Skeletal muscle cell (primary cell): ENCODE measurements at places on chromosomes 5 and 9.

- no peak for DNase-seq
Measured at GRCh38 chr5:80231243-80231642, 24.6 kb downstream of the SERINC5 start.

- DNase-seq, result no peak
Measured at GRCh38 chr5:89480406-89481007, 597.5 kb upstream of the MEF2C start.

GRCh38 chr5:61263561-61264272, 68.3 kb upstream of the ZSWIM6 start:
- DNase-seq, result no peak

DNA sequence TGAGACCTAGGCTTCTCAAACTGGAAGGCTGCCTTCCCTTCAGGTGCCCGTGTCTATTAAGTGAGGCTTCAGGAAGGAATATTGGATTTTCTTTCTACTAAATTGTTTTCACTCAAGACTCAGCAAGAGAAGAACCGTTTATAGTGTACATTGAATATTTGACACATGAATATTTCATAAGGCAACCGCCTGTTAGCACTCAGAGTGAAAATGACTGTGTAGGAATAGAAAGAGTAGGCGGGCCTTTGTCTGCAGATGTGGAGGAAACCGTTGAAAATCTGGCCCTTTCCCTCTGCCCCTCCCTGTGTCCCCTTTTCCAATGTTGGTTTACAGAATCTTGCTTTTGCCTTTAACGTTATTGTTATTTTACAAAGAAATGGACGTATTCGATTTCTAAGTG, 6.2 kb downstream of the SAP30L start:
- no peak for DNase-seq

GRCh38 chr9:113269871-113270270, 5.5 kb downstream of the CDC26 start:
- no peak for DNase-seq

GRCh38 chr9:138067613-138068367, 190.2 kb downstream of the CACNA1B start:
- DNase-seq, result no peak

GRCh38 chr5:68999181-68999580, 94.6 kb upstream of the SLC30A5 start:
- DNase-seq, result no peak

- no peak for DNase-seq
Measured at GRCh38 chr9:115115117-115115880, 2.7 kb downstream of the TNC start.

GRCh38 chr9:4905135-4905490, 80.0 kb upstream of the JAK2 start:
- DNase-seq, result no peak

- DNase-seq, result no peak
Measured at GRCh38 chr5:45098483-45098882, 289.7 kb downstream of the MRPS30 start.

- no peak for DNase-seq
Measured at GRCh38 chr5:176529741-176530141, 7.5 kb downstream of the RNF44 start.

DNA sequence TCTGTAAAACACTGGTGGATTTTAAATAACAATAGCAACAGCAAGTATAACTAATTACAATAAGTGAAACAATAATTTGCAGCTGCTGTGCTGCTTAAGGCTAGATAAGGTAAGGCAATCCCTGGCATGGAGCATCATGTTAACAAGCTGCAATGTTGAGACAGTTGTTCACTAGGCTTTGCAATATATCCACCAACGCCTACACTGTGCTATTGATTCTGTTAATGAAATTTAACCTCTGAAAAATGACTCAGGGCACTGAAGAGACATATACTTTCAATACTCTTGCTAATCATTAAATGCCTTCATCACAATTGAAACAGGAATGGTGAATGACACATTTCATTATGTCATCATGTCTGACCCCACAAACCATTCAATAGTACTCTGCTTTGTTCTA, 255.0 kb downstream of the EFNA5 start:
- no peak for DNase-seq

- DNase-seq, result no peak
Measured at GRCh38 chr9:15139469-15139868, 167.5 kb downstream of the TTC39B start.

DNA sequence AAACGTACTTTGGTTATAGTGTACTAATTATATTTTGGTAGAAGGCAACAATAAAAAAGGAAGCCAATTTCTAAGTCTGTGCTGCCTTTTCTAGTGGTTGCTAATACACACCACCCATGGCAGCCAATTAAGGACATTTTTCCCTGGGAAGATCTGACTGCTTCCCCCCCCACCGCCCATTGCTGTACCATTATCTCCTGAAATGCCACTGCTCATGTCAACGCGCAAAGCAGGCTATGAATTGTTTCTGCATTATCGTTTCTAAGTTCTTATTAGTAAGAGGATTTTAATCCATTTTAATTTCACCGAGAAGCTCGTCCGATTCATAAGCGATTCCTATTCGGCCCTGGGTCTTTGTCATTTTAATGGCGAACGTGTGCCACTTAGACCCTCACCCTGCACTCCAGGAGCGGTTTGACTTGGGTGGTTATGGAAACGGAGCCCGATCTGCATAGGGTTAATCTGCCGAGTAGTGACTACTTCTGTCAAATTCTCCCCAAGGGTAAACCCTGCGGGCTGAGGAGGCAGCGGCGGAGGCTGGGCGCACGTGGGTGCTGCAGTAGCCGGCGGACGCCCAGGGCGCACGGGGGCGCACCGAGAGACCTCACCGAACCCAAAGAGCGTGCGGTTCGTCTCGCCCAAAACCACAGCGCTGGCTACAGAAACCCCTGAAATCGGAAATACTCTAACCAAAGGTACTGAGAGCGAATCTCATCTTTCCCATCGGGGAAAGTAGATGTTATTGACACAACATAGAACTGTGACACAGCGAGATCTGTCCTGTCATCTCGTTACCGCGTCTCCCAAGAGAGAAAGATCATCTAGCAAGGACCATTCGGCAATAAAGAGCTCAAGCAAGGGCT, 55.8 kb upstream of the SHC3 start:
- no peak for DNase-seq

DNA sequence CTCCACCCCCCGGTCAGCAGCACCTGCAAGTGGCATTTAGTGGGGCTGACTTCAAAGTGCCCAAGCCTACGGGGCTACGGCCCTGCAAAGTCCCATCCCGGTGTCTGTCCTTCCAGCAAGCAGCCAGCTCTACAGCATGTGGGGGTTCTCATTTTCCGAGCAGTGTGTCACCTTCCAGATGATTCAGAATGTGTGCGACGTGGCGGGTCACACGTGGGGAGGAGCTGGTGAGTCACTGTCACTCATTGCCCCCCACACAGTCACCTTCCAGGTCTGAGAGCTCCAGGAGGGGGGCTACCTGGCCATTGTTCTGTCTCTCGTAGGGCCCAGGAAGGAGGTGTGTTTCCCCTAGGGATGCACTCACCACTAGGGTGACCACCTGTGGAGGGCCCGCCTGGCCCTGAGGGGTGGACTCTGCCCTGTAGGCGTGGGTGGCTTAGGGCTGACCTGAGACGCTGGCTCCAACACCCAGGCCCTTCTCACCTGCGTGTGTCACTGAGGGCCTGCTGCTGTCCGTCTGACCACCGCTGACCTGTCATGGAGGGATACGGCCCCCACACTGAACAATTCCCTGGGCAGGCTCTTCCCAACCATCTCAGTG, 70.2 kb downstream of the SEMA4D start:
- no peak for DNase-seq

- no peak for DNase-seq
Measured at GRCh38 chr5:16871746-16872339, 64.2 kb downstream of the MYO10 start.

DNA sequence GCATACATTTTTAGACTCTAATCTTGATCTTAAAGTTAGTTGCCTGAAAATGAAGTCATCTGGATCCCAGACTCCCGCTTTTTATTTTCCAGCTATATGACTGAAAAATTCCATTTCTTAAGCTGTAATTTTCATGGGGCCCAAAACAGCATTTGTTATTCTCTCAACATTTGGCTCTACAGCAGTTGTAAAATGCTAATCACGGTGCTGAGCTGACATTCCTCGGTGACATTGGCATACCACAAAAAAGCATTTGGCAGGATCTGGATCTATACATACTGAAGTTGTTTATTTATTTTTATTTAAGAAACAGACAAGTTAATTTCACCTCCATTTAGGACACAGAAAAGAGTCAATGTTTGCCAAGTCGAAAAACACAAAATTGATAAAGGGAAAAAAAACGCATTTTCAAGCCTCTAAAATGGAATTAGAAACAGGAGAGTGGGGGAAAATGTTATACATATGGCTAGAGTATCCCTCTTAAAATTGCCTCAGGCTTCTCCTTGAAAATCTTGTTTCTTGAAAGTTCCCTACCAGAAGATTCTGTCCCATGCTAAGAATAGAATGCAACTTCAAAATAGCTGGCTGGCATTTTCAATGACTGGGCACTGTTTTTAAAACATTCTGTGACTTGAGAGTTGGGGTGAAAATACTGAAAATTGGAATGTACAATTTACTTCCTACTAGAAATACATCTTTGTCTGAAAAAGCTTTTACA, 207.5 kb upstream of the TBCA start:
- no peak for DNase-seq

DNA sequence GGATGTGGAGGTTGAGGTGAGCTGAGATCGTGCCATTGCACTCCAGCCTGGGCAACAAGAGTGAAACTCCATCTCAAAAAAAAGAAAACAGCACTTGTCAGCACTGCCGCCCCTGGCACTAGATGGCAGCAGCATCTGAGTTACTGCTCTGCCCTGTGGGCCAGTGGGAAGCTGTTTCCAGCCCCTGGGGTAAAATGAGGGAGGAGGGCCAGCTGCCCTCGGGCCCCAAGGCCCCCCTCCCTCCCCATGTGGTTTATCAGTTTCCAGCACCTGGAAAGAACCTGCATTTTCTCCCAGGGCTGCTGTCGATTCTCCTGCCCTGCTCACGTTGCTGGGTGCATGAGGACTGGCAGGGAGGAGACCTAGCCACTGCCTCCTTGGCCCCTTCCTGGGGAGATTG, 13.2 kb upstream of the CEL start:
- no peak for DNase-seq

- DNase-seq, result no peak
Measured at GRCh38 chr9:5392285-5392684, 45.4 kb downstream of the PLGRKT start.

DNA sequence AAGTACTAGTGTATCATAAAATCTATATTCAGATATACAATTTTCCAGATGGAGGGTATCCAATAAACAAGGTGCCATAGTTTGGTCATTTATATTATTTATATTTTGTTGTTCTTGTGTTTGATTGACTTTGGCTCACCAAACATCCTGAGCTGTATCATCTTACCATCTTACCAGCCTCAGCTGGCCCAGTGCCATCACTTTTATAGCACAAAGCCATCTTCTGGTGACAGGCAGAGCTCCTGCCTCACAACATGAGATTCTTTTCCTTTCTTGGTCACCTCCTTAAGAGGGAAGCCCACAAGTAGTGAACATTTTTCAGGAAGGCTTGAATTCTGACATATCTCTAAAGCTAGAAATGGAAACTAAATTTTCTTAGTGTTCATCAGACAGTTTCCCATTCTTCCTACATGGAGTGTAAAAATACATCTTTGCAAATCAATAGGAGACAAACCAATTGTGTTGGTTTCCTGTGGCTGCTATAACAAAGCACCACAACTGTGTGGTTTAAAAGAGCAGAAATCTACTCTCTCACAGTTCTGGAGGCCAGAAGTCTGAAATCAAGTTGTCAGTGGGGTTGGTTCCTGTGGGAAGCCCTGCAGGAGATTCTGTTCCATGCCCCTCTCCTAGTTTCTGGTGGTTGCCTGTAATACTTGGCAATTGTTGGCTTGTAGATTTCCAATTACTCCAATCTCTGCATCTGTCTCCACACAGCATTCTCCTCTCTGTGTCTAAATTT, 341.8 kb downstream of the MAN2A1 start:
- no peak for DNase-seq

DNA sequence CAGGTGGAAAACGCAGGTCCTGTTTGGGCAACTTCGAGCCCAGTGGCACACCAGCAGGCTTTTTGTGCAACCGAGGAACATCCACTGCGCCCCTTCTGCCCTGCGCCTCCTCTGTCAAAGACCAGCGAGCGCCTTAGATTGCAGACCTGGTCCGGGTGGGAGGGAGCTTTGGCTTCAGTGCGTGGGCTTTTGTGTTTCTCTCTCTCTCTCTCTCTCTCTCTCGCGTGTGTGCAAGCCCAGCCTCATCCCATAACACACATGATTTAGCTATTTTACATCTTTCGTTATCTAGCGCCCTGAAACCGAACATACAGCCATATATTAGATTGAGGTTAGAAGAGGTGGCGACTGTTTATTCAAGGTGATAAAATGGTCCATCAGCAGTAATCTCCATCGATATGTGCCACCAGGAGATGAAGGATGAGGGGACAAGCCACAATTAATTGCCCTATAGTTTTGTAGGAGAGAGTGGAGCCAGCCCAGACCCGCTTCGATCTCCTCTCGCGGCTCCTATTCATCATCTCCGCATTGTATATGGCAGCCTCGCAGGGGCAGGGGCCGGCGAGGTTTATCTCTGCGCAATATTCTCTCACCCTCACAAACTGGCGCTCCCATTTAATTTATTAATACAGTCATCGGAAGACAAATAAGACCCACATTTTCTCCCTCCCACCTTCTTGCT, 5.3 kb downstream of the PRDM6 start:
- no peak for DNase-seq

GRCh38 chr5:132674671-132675506, 1.1 kb downstream of the IL4 start:
- peak; percentile 88 for DNase-seq

DNA sequence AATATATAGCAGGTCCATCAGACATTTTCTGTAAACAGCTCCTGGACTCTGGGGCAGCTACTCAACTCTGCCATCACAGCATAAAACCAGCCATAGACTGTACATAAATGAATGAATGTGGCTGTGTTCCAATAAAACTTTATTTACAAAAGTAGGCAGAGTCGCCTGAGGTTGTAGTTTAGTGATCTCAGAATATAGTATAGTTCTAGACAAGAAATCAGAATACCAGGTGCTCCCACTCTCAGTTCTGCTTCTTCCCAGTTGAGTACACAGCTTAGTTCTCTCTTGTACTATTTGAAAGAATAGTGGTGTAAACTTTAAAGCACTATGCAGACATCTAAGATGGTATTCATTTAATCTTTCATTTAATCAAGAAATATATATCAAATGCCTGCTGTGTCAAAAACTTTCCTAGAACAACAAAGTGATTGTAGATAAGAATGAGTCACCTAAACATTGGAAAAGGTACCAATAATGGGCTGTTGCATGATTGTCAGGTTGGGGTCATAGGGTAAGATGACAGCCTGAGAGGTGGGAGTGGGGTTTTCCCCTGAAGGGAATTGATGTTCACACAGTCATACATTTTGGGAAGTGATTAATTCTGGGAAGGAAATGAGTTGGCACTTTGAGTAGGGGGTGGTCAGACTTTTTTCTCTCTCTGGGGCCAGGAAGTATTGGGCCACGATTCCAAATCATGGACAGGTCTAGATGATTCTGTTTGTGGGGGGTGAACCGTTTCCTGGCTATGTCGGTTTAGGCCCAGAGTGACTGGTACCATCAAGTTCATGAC, 37.0 kb downstream of the TNFSF8 start:
- no peak for DNase-seq

DNA sequence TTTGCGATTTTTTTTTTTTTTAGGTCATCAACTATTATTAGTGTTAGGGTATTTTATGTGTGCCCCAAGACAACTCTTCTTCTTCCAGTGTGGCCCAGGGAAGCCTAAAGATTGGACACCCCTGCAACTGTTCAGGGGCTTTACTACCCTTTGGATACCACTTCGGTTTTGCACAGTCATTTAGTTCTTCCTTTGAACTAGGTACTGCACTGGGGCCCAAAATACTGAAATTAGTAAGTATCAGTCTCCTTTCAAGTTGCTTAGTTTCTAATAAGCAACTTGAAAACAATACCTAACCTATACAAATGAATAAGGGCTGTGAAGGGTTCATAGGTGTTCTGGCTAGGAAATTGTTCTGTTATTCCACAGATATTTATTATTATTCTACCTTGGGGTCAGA, 45.3 kb downstream of the CWC27 start:
- no peak for DNase-seq
